CD8-positive, alpha-beta memory T cell (primary cell): ENCODE measurements at places on chromosomes 16 and 17. TPM values are rescaled to one million over a fixed set of nuclear protein-coding genes. Genes with fewer than 3 reads are reported as not detected.

Gene CD300H
- not detected for total RNA-seq

- no peak for DNase-seq
- H3K27ac ChIP-seq: no peak overlapping the region
- H3K27me3 ChIP-seq: no peaks in the 10 kb centered on the region
- no peaks in the 10 kb centered on the region for H3K36me3 ChIP-seq
- H3K4me1 ChIP-seq: peaks cover 30% of the 10 kb centered on the region
These were observed 287.3 kb upstream of the CCL2 start for GRCh38 chr17:33967608-33968349.

- H3K27me3 ChIP-seq: no peaks in the 10 kb centered on the region
- no peaks in the 10 kb centered on the region for H3K4me1 ChIP-seq
- H3K27ac ChIP-seq: no peak overlapping the region
These were observed 51.3 kb downstream of the TNFRSF13B start for GRCh38 chr17:16920628-16921020.

DNA sequence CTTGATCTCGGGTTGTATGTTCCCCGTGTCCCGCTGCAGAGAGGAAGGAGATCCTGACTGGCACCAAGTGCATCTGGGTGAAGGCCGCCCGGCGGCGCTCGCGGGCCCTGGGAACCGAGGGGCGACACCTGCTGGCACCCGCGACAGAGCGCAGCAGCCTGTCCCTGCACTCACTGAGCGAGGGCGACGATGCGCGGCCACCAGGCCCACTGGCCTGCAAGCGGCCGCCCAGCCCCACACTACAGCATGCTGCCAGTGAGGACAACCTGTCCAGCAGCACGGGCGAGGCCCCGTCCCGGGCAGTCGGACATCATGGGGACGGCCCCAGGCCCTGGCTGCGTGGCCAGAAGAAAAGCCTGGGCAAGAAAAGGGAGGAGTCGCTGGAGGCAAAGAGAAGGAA, 7.5 kb downstream of the BTBD17 start:
- no peak overlapping the region for H3K4me3 ChIP-seq
- peaks cover 43% of the 10 kb centered on the region for H3K27me3 ChIP-seq
- no peaks in the 10 kb centered on the region for H3K36me3 ChIP-seq
- no peak overlapping the region for H3K27ac ChIP-seq
